ENCODE measurements at places on chromosomes 7 and 10.

GRCh38 chr10:67763499-67764011, 67.6 kb upstream of the CTNNA3 start:
- peak; percentile 52 for DNase-seq

DNA sequence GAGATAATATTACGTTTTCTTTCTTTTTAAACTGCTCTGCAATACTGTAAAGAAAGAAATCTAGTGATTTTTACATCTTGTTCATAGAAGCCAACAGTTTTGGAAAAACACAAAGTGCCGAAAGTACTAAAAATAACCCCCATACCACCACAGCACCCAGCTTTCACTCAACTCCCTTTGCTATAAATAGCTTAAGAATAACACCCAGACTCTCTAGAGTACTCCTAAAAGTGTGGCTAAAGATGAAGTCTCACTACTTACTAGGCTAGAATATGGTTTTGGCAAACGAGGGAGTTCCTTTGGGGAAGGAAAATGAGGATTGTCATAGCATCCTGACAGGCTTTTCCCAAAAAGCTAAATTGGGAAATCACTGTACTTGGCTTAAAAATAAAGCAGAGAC, 151.8 kb upstream of the ANK3 start:
- no peak for DNase-seq

- DNase-seq: no peak
Observed at GRCh38 chr7:42219447-42219846, 17.6 kb downstream of the GLI3 start.

GRCh38 chr7:28115261-28115660, 65.3 kb downstream of the JAZF1 start:
- no peak for DNase-seq

- DNase-seq: peak; percentile 61
Observed at GRCh38 chr7:5472432-5473315, 49.0 kb upstream of the TNRC18 start.

DNA sequence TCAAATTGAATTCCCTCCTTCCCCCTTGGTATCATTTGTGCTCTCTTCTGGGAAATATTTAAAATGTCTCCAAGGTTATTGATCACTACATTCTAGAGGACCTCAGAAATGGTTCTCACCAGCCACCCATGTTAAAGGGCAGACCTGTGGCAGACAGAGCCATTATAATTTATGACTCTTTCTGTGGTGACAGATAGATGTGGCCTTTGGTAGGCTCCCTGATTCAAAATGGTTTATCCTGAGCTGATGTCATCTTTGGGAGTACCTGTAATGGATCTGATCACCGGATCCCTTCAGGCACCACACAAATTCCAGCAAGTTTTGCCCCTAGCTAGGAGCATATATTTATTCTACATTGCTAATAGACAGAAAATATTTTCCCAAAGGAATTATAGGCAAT, 267.5 kb downstream of the SDK1 start:
- DNase-seq: no peak

- no peak for DNase-seq
Observed at GRCh38 chr7:95802270-95802669, 29.9 kb downstream of the DYNC1I1 start.

Data from CMK (cell line).